ENCODE measurements at places on chromosomes 1 and 21.

DNA sequence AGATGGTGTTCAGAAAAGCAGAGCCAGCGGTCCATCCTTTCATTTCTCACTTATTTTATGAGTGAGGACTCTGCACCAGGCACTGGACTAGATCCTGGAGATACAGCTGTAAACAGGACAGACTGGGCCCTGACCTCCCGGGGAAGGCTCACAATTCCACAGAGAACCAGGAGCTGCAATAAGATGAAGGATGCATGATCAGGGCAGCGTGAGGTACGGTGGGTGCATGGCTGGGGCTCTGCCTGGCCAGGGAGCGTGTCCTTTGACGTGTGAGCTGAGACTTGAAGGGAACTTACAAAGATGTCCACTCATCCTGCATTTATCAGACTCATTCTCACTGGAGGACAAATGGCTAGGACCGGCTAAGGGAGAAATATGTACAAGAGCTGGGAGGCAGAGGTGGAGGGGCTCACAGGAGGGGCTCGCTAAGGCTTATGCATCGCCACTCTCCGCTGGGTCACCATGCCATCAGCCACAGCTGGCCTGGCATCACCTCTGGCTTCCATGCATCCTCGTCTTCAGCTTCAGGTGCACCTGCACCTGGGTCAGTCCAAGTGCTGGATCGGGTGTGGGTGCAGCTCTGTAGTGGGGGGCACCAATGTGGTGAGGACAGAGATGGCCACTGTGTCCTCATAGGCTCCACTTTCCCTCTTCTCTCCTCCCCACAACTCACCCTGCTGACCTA, 213.9 kb downstream of the TOMM20 start:
- no peak for DNase-seq

- DNase-seq, result no peak
Measured at GRCh38 chr1:30506291-30507015, 216.9 kb downstream of the MATN1 start.

GRCh38 chr1:113401728-113402127, 11.4 kb downstream of the MAGI3 start:
- DNase-seq, result no peak

DNA sequence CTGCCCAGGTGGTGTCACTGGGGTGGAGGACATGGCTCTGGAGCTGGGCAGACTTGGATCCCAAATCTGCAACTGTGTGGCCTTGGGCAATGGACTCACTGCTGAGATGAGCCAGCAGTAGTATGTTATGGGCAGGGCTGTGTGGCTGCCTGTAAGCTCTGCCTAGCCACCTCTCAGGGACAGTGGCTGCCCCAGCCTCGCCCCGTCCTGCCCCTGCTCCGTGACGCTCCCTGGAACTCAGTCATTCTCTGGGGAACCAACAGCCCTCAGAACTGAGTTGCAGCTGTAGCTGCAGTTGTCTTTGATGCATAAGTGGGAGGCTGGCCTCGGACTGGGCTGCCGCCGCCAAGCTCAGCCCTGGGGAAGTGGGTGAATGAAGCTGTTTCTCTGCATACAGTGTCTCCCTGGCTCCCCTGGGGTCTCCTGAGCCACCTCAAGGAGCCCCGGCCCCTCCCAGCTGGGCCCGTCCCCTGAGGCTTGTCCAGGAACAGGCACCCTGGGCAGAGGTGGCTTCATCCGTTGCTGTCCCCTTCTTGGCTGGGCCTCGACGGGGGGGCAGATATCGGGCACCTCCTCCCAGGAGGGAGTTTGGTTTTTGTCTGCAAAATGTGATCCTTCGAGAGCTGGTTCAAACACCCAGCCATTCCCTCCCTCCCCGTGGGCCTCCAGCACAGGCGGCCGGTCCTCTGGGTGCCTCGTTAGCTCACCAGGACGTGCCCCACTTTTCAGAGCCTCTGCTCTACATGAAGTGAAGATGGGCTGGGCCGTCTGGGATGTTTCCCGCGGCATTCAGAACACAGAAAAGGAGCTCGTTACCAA, 26.2 kb upstream of the PLCH2 start:
- no peak for DNase-seq

DNA sequence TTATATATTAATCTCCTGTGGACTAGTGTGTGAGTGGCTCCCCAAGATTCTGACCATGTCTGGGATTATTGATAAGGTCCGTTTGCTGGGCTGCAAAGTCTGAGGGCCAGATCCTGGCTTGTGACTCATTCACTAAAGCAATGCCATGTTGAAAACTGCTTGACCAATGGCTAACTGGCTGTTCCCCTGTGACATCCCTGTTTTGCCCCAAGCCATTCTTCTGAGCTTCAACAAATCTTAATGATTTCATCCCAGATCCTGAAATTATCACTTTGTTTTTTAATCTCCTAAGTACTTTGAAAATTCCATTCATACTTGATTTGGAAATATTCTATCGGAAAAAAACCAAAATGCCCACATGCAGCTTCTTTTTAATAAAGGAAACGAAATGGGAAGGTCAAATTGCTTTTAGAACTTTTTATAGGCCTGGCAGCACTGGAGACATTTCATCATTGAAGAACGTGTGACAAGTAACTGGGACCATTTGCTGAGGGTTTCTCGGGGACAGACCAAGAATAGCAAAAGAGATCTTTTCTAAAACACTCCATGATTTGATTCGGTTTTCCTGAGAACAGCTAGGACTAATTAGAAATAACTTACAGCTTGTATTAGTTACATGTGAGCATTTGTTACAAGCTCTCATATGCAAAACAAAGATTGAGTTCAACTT, 121.3 kb downstream of the TGFB2 start:
- DNase-seq, result no peak

DNA sequence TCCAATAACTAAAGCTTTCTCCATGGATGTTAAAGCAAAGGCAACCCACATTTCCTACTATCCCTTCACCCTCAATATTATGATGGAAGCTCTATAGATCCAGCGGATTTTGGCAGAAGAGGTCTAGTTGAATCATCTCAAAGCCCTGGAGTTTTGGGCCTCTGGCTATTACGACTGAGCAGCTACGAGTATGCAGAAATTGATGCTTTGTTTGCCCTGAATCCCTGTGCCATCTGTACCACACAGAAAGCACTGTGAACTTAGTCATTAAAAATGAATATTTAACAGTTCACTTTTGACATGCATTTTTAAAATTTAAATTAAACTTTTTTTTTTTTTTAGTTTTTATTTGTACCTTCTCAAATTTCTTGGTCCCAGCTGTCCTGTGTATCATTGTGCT, 705.4 kb upstream of the PTBP2 start:
- no peak for DNase-seq
